ENCODE measurements at places on chromosomes 2 and 18.
A peak's percentile ranks its signal among the peaks of the same experiment; 100 is the strongest.

- DNase-seq: no peak
These were observed 326.9 kb upstream of the UBE2E3 start for GRCh38 chr2:180653481-180653880.

DNA sequence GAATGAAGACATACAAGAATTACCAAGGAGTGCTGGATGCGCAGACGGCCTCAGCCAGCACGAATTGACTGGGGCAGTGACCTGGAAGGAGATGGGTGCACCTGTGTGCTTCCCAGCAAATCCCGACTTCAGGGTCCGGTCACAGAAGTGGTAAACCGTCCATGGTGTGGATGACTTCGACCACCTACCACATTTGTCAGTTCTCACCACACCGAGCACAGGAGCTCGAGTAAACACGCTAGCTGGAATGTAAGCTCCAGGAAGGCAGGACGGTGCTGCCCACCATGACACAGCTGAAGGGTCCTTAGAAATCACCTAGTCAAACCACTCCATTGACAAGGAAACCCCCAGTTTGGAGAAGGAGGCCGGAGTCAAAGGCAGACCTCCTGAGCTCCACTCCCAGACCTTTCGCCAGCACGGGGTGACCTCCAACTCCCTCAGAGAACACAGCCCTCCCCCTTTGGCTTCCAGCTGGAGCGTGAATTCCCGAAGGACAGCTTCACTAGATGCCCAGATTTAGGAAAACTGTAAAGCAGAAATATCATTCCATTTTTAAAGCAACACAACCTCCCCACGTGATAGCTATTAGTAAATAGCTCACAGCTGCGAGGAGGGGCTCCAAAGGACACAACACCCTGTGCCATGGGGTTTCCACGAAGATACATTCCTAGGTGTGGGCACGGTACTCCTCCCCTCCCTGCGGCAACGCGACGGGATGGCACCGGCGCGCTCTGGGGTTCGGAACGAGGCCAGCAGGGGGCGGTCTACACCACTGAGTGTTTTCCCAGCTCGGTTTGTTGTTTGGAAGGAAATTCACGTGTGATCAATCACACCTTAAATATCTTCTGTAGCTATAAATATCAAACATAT, 34.1 kb upstream of the GNAL start:
- DNase-seq: peak; percentile 34

DNA sequence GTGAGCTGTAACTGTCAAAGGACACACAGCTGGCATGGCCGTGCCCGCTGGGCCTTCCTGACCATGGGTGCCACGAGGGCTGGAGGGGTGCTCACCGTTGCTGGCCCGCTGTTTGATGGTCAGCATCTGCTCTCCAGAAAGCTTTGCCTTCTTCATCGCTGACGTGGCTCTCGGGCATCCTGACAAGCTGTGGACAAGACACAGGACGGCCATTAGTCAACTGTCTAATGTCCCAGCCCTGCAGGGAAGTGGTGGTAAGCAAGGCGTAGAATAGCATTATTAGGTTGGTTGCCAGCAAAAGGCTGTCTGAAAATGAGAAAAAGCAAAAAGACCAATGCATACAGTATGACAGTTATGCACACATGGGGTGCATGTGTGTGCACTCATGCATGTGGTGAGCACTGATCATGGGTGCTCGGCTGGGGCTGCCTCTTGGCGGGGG, 64.7 kb upstream of the PXDN start:
- no peak for DNase-seq

DNA sequence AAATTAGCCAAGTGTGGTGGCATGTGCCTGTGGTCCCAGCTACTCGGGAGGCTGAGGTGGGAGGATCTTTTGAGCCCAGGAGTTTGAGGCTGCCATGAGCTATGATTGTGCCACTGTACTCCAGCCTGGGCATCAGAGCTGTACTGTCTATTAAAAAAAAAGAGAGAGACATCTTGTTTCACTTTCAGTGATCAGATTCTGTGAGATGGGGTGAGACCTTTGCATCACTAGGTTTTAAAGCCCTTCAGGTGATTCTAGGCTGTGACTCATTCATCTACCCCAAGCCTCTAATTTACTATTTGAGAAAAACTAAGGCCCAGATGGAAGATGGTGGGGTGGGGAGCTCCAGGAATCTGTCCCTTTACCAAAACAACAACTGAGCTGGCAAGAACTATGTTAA, 7.1 kb downstream of the C2orf92 start:
- no peak for DNase-seq

DNA sequence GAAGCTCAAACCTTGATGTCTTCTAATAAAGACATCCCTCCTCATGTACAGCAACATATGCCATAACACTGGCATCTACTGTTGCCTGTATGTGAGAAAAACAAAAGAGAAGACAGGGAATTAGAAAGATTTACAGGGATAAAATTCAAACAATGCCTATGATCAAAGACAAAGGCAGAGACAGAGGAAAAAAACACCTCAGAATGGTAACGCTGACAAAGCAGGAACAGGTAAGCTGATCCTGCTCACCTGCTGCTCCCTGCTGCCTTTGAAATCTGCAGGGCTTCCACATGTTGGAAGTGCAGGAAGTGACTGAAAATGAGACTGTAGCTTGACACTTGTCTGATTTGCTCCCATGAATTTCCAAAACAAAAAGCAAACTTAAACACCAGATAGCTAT, 90.2 kb upstream of the DNAJC10 start:
- DNase-seq: no peak

- DNase-seq: no peak
These were observed 470.9 kb downstream of the TGIF1 start for GRCh38 chr18:3920832-3921231.

DNA sequence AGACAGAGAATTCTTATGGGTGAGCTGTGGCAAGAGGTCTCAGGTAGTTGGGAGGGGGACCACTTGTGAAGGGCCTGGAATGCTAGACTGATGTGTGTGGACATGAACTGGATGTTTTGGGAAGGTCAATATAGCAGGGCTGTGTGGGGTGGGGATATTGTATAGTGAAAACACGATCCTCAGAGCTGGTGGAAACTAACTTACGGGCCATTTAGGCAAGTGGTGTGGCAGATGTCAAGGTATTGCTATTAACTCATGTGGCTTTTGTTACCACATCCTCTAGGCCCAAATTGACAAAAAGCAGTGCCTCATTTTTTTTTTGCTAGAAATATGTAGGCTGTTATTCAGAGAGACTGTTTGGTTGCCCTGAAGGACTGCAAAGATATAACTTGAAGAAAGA, 8.0 kb upstream of the GALNT1 start:
- DNase-seq: no peak

DNA sequence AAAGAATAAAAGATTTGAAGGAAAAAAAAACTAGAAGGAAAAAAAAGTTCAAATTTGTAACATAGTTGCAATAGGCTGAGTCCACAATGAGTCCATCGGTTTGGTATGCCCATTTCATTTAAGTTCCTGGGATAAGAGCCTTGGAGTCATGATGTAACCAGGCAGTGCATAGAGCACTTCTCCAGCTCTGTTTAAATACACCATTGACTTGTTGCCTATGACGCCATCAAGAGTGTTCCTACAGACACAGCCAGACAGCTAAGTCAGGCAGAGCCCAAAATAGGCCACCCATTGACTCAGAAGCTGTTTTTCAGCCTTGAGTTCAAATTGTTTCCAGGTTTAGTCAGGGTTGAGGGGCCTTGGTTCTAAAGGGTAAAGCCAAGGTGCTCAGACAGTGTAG, 44.9 kb downstream of the SOCS6 start:
- DNase-seq: no peak

DNA sequence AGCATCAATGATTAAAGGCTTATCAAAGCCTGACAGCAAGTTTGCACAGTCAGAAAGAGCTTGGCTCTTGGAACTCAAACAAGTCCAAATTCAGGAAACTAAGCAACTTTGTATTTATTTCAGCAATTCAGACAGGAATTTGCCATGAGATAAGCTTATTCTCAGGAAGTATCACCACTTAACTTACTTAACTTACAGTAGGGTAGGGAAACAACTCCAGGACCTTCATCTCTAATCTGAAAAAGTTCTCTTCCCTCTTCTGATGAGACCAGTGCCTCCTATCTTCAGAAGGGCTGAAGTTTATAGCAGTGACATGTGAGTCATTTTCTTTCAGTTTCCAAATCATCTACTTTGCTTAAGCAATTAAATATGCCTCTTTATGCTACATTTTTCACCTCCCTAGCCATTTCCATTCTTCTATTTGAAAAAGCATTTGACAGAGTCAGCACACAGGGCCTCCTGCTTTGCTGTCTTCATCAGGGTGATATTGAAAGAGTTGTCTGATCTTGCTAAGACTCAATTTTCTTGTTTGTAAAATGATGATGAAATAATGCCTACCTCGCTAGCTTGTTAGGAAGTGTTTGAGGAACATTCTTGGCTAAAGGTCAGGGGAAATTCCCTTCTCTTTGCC, 389.5 kb downstream of the RND3 start:
- no peak for DNase-seq

DNA sequence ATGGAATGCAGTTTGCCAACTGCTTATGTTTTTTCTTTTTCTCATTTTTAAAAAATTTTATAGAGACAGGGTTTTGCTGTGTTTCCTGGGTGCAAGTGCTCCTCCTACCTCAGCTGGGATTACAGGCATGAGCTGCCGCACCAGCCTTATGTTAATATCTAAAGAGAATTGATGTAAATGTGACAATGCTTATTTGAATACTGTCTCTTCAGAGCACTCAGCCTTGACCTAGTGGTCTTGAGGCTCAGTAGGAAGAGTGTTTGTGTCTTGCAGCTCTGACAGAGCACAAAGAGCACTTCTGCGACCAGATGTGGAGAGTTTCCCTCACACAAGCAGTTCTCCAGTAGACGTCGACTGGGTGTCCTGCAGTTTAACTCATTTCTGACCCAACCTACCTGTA, 55.3 kb downstream of the ARHGEF4 start:
- DNase-seq: no peak

DNA sequence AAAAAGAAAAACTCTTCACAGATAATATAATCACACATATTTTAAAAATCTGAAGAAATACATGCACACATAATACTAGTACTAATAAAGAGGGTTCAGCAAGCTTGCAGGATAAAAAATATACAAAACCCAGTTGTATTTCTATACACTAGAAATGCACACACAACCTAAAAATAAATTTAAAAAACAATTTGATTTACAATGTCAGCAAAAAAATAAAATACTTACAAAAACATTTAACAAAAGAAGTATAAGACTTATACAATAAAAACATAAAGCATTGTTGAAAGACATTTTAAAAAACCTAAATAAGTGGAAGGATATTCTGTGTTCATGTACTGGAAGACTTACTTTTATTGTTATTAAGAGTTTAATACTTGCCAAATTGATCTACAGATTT, 81.7 kb upstream of the ALK start:
- no peak for DNase-seq

DNA sequence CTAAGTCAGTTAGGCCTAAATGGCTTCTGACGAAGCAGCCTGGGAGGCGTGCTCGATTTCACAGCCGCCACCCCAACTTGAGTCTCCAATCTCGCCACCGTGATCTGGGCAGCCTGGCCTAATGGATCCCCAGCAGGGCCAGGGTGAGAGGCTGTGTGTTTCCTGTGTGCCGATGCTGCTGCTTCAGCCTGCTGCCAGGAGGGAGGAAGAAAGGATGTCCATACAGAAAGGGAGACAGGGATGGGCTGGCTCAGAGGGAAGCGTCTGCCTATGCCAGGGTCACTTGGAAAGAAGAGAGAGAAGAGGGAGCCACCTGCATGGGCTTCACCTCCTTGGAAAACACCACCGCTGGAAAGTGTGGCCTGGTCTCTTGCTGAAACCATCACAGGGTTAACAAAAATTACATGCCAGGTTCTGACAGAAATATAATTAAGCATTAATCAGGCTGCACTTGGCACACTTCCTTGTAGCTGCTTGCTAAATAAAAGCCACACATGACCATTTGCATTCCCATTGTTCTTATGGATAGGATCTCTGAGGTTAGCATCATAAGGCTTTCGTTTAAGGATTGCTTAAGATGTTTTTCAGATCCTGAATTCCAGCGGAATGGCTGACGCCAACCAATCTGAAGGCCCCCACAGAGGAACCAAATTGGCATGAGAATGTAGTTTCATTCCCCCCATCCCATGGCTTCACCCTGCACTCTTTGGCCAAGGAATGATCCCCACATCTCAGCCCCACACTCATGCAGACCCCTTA, 108.8 kb upstream of the SLC1A4 start:
- no peak for DNase-seq

- DNase-seq: no peak
These were observed 196.2 kb upstream of the SIX2 start for GRCh38 chr2:45205480-45205879.

DNA sequence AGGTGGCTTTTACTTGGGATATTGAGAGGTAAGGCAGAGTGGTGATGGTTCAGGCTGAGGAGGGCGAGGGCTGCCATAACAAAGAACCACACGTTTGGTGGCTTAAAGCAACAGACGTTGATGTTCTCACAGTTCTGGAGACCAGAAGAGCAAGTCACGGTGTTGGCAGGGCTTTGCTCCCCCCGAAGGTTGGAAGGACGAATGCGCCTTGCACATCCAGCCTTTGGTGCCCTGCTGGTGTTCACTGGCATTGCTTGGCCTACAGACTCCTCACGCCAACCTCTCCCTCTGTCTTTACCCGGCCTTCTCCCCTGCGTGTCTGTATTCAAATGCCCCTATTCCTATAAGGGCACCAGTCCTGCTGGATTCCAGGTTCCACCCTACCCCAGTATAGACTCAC, 125.4 kb downstream of the TPO start:
- DNase-seq: no peak

DNA sequence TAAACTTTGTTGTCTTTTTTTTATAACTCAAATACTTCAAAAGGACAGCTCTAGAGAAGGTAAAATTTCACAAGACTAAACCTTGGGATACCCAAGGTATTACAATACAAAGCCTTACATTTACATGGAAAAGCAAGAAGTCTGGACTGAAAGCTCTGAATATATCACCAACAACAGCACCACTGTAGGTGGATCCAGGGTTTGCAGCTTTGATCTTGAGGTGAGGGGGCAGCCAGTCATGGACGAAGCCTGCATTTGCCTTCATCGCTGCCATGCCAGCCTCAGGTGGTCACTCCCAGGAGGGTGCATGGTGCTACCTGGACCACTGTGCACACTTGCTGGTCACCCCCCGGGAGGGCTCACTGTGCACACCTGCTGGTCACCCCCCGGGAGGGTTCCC, 36.6 kb downstream of the RBFA start:
- DNase-seq: no peak

DNA sequence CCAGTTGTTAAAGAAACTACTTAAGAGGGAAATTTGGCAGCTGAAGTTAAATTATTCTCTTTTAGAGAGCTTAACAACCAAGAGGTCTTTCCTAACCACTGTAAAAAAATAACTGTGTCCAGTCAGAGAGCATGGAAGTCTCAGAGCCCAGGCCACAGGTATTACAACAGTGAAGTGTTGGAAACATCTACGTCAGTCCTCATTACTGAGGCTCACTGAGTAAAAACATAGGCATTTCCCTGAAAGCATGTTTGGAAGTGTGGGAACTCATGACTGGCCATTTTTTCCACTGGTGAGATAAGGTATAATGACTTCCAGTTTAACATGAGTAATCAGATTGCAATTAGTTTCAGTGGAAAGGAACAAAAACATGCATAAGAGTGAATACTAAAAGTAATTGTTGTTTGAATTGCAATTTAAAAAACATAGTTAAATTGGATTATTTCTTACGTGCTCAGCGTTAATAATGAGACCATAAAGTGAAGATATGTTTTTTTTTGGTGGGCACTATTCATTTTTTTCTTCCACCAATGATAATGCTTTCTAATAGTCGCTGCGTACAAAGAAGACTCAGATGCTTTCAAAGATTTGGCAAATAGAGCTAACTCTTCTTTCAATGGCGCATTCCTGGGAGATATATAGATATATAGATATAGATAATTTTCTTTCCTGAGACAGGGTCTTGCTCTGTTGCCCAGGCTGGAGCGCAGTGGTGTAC, 60.8 kb downstream of the EFEMP1 start:
- no peak for DNase-seq

All from stimulated activated CD4-positive, alpha-beta T cell treated with anti-CD3 and anti-CD28 coated beads, Interleukin-1b, Interleukin-23, amount 100 ng/mL, for 4 hours (primary cell).